AG04450 (cell line): ENCODE measurements at places on chromosomes 6 and 20.

DNA sequence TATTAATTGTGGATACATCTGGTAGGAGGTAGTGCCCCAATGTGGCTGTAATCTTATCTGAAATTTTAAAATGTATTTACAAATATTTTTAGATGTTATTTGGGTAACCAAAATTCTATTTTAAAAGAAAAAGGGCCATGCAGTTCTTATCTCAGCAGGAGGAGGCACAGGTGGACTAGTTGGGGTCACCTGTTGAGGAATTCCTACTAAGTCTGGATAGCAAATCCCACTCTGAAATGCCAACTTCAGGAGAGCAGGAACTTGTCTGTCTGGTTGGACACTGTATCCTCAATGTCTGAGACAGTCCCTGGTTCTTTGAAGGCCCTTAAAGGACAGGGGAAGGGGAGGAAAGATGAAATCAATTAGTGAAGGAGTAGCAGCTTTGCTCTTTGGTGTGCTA, 82.6 kb downstream of the EYA2 start:
- DNase-seq, result no peak

DNA sequence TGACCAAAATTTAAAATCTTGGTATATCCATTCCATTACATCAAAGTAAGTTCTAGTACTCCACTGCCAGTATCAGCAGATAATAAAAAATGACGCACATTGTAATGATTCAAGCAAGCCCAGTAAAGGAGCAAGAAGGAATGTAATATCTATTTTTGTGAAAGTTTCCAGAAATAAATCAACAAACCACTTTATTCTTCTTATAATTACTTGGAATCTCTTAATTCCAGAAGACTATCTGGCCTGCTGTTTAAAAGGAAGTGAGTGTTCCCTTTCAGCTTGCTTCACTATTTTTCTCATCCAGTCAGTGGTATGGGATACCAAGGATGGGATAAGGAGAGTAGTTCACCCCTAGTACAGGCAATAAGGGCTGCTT, 42.2 kb upstream of the DSE start:
- DNase-seq, result no peak

DNA sequence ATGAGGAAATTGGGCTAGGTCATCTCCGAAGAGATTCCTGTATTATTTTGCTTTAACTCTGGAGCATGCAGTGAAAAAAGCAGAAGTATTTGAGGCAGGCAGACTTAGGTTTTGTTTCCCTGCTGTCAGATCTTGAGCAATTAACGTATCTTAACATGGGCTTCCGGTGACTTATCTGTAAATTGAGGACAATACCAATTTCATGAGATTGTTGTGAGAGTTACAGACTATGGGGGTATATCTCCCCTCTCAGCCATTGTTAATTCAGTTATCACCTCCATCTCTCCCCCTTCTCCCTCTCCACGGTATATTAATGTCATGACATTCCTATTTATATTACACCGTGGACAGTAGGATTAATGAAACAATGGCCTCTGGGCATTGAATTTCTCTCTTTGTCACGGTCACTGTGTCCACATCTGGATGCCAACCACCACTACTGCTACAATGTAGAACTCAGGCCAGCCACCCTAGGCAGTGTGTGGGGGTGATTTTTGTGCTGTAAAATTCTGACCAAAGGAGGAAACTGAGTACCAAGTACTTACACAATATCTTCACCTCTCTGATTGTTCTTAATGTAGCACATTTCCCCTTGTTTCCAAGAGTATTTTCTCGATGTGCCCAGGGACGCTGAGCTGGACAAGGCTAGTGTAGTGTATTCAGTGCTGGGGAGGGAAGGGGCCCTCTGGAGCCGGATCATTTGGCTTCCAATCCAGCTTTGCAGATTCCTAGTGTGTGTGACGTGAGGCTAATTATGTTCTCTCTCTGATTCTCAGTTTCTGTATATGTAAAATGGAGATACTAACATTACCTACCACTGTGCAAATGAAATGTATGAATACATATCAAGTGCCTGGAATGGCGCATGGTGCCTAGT, 77.2 kb downstream of the GCNT2 start:
- DNase-seq, result no peak

DNA sequence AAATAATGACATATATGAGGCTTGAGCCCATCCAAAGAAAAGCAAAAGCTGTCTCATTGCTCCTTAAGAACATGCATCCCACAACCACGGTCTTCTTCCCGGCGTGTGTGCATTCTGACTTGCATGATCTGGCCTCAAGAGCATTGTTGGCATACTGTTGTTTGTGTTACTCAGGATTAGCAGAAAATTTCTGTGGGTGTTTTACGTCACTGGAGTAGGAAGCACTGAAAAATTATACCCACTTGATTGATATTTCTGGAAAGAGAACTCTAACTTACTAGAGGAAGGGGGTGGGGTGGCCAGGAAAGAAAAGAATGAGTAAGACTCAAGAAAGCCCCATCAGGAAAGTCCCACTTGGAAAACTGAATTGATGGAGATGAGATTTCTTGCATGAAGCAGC, 326.2 kb upstream of the PRDM1 start:
- DNase-seq, result peak; percentile 76

DNA sequence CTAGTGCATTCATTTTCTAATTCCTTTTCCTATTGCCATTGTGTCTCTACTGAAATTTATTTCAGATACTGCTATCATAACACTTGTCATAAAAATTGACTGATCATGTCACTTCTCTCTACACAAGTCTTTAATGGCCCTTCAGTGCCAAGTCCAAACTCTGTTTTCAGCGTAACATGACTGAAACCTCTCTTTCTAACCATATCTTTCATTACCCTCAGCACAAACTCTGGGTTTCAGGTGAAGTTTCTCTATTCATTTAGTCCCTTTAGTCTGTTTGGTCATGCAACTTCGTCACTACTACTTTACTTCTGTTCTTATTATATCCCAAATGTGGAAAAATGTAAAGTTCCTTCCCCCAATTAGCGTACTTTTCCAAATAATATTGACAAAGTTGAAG, 234.9 kb downstream of the OGFRL1 start:
- no peak for DNase-seq

GRCh38 chr6:149806127-149806526, 56.6 kb downstream of the PCMT1 start:
- no peak for DNase-seq

- DNase-seq, result no peak
Observed at GRCh38 chr6:115219645-115220044, 841.0 kb downstream of the FRK start.

GRCh38 chr6:157814883-157815282, 8.2 kb upstream of the SNX9 start:
- DNase-seq, result no peak

GRCh38 chr20:38581013-38581412, at the start of gene ADIG:
Gene ADIG, plus strand, starts transcription at chr20:38581197. Its CDS starts 54 bp downstream, at chr20:38581251.
- DNase-seq, result no peak

GRCh38 chr6:107607116-107607515, 117.2 kb downstream of the SOBP start:
- no peak for DNase-seq

- DNase-seq, result no peak
Observed at GRCh38 chr20:54622333-54623295, 147.2 kb downstream of the DOK5 start.

GRCh38 chr6:145815309-145816274, 997 bp upstream of the FBXO30 start:
- no peak for DNase-seq

DNA sequence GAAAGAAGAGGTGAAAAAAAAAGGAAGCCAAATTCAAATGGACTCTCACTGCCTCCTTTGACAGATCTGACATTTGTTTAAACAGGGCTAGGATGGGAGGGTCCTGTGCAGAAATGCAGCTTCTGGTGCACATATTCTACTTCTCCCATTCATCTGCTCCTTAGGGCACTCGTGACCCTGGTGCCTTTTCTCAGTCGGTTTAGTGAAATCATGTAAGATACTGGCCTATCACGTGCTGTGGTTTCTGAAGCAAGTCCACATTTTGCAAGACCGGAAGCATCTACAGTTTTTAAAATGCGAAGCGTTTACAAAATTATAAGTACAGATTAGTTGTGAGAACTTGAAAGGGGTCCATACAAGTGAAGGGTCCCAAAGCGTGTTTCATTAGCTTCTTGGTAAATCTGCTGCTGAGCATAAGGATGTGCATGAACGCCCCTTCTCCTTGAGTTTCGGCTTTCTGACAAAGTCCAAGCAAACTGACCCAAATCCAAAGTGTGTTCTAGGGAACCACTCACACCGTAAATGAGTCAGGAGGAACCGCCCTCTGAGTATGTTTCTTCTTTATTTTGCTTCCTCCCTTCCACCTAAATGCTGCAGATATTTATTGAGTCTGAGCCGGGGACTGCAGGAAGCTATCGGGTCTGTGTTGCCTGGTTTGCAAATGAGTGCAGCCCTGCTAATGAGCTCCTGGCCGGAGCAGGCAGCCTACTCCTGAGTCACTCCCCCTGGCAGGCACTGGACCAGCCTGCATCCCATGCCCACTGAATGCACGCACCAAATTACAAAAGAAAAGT, 323.8 kb upstream of the JARID2 start:
- no peak for DNase-seq

GRCh38 chr6:133890711-133891148, 1.8 kb downstream of the TCF21 start:
- DNase-seq, result no peak

DNA sequence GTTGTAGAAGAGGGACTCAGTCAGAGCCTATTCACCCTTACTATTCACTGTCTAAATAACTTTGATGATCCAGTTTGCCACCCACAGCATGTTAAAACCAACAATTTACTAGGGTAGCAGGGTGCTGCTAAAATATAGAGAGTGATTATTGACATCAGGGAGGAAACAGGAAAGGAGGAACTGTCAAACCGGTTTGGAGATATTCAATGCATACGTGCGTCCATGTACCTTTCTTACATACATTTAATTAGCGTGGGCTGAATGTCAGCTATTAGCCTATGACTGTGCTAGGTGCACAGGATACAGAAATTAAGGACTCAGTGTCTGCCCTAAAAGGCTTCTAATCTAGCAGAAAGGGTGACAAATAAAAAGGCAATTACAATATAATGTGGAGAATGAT, 57.2 kb downstream of the IL20RA start:
- no peak for DNase-seq

- peak; percentile 13 for DNase-seq
Observed at GRCh38 chr6:137351890-137352289, 132.7 kb upstream of the IFNGR1 start.

DNA sequence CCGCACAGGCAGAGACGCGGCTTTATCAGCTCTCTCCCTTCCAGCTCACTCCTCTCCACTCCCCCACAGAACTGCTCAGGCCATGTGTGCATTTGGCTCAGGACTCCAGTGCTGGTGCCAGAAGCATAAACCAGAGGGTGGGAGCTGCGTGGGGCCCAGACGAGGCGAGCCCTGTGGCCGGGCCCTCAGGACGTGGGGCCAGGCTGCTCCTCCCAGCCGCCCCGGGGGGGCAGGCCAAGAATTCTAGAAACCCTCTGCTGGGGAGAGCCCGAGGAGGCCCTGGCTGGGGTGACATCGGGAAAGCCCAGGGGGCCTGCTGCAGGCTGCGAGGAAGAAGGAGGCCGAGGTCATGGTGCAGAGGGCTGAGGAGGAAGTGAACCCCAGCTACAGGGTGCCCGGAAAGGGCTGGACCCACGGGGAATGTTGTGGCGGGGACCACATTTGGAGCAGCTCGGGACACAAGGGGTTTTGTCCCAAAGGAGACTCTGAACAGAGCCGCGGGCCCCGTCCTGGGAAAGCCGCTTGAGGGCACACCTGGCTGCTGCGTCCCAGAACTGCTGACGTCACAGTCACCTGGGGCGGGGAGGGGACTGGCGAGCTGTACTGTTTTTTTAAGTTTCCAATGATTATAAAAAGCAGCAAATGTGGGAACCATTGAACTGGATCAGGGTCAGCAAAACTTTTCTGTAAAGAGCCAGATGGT, 107.1 kb downstream of the BANF2 start:
- DNase-seq, result peak; percentile 54

DNA sequence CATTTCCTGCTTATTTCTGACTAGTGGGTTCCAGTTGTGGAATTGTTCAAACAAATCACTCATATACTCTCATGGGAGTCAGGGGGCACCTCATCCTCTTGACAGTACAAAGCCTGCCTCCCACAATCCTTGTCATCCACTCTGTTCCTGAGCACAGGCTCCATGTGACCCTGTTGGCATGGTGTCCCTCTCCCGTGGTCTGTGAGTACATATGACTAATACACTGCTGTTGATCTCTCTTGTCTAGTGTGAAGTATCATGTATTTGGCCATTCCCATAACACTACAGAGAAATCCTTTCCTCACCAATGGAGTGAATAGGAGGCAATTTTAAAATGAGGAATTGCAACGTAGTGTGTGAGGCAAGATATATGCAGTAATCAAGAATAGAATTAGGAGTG, 185.3 kb downstream of the OGFRL1 start:
- DNase-seq, result peak; percentile 68

- no peak for DNase-seq
Observed at GRCh38 chr20:38804682-38805501, 605 bp upstream of the PPP1R16B start.

GRCh38 chr6:26544473-26544872, 6.3 kb downstream of the HMGN4 start:
- no peak for DNase-seq

DNA sequence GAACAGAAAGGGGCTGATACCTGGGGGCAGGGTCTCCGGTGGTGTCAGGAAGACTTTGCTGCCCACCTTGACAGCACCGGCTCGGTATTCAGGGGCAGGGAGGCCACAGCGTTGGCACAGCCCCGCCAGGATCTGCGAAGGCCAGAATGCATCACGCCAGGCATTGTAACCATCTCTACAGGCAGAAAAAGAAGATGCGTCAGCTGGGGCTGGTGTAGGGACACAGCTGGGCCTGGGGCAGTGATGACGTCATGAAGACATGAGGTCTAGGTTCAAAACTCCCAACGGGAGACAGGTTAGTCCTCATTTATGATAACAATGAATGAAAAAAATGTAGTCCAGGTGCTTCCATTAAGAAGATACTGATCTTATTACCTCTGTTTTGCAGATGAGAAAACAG, 22.0 kb downstream of the ERGIC3 start:
- no peak for DNase-seq

DNA sequence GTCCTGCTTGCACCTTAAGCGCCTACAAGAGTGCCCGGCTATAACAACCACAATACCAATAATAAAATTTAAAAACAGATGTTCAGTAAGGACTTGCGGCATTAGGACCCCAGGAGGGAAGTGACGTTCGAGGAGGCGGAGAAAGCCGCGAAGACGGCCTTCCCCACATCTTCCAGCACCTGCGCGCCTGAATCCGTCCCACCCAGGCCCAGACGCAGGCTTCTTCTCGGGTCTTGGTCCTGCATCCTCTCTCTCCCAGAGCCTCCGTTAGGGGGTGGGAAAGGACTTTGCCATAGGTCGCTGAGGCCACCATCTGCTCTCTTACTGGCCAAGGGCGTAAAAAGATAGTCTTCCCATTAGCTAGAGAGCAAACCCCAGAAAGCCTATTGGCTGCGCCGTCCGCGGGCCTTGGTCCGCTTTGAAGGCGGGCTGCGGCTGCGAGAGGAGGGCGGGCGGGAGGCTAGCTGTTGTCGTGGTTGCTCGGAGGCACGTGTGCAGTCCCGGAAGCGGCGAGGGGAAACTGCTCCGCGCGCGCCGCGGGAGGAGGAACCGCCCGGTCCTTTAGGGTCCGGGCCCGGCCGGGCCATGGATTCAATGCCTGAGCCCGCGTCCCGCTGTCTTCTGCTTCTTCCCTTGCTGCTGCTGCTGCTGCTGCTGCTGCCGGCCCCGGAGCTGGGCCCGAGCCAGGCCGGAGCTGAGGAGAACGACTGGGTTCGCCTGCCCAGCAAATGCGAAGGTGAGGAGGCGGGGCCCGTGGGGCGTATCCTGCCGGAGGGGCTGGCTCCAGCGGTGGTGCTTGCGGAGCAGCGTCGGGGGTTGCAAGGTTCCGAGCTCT, at the start of gene CNPY3:
Gene CNPY3, plus strand, starts transcription at position 495 of the 835 bp plus-strand sequence. Its CDS starts 91 bp downstream, at position 586.
- DNase-seq, result peak; percentile 93

- no peak for DNase-seq
Observed at GRCh38 chr6:157769776-157770426, 53.1 kb upstream of the SNX9 start.

- no peak for DNase-seq
Observed at GRCh38 chr6:150622941-150623874, 23.5 kb downstream of the PLEKHG1 start.
